ENCODE measurements at places on chromosomes 1 and 21.

DNA sequence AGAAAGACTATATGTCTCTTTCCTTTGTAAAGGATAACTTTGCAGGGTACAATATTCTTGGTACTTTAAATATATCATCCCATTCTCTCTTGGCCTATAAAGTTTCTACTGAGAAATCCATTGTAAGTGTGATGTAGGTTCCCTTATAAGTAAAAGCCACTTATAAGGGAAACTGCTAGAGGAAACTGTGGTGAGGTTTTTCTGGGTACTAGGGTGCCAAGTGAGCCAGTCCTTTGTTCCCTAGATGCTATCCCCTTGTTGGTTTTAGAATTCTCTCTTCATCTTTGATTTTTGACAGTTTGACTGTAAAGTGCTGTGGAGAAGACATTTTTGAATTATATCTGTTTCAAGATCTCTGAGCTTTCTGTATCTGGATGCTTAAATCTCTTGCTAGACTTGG is 108.9 kb upstream of the NEK7 start:
- DNase-seq, result no peak

DNA sequence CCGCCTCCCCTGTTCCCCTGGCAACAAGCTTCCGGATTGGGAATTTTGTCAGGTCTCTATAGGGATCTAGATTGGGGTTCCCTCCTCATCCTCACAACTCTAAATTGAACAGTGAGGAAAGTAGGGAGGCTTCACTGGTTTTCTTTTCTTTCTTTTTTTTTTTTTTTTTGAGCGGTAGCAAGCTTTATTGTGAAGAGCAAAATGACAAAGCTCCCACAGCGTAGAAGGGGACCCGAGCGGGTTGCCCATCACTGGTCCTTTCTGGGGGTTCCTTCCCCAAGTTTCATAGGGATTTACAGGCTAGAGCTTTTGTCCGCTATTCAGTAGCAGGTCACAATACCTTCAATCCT is 10.3 kb downstream of the ARHGEF2 start:
- DNase-seq, result no peak

DNA sequence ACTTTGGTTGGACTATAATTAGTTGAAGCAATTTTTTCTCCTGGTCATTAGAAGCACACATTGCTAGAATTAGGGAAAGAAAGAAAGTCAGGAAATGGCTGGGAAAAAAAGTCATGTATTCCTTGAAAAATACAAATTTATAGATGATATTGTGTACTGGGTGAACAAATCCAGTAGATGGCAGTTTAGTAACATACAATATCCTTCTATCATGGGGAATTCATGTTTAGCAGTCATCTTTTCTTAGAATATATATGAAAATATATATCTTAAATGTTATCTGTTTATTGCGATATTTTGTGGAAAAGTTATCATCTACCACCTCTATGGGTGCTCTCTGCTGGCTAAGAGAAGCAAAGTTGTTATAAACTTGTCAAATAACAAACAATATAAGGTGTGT is 13.1 kb upstream of the ZRANB2 start:
- no peak for DNase-seq

DNA sequence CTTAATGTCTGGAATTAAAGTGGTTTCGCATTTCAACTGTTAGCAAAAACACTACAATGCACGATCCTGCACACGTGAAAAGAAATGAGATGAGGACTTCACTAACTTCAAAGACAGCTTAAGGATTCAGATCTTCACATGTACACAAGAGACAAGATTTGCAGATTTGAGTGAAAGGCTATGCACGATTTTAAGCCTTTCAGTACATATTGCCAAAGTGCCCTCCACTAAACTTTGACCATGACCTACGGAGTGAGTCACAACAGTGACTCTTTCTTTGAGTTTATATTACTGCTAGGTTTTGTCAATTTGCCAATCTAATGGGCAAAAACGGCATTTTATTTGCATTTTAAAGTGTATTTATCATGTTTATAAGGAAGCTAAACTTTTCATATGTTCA is 41.2 kb upstream of the CR1L start:
- DNase-seq, result no peak

- no peak for DNase-seq
These were observed 68.5 kb downstream of the RBM11 start for GRCh38 chr21:14284481-14284880.

DNA sequence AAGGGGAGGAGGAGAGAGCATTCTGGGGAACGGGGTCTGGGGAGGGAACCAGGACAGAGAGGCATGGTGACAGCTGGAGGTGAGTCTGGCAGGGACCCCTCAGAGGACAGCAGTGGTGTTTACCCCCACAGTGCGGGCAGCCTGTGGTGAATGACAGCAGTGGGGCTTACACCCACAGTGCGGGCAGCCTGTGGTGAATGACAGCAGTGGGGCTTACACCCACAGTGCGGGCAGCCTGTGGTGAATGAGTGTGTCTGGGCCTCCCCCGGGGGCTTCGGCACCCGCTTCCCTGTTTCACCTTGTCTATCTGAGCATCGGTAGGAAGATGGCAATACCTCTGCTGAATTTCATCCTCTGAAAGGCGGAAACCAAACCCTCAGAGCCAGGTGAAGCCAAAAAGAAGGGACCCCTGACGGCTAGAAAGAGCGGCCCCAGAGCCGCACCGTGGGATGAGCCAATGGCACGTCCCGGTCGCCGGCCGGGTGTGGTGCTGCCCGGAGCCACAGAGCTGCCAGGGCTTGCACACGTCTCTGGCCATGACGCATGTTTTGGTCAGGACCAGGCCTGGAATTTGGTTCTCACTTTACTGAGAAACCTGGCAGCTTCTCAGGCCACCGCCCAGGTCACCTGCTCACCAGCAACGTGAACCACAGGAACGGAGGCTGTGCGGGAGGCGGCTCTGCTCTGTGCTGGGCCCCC is 54.1 kb downstream of the SIK1 start:
- DNase-seq, result no peak

DNA sequence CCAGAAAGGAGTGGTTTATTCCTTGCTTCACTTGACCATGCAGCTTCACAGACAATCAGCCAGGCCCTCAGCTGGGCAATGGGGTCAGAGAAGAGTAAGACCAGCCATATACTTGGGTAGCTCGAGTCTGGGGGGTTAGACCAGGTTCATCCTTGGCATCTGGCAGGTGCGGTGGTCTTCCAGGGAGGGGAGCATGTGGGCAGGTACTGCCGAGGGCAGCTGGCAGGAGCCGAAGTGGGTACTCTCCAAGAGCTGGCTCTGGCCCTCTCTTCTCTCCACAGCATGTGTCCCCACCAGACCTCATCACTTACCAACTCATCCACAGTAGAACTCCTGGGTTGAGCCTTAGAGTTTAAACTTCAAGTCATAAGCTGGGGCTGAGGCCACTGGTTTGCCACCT is 156.8 kb downstream of the FOXD2 start:
- no peak for DNase-seq

- DNase-seq, result no peak
These were observed 651.6 kb upstream of the ADGRL4 start for GRCh38 chr1:79657951-79658658.

DNA sequence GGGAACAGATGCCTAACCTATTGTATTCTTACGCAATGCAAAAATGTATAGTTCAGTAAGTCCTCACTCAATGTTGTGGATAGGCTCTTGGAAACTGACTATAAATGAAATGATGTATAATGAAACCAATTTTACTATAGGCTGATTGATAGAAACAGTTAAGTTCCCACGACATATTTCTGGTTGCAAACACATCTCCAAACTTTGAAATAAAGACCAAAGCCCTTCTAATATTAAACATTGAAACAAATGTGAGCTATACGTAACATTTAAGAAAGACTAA is 29.1 kb downstream of the MAP3K21 start:
- DNase-seq, result no peak

DNA sequence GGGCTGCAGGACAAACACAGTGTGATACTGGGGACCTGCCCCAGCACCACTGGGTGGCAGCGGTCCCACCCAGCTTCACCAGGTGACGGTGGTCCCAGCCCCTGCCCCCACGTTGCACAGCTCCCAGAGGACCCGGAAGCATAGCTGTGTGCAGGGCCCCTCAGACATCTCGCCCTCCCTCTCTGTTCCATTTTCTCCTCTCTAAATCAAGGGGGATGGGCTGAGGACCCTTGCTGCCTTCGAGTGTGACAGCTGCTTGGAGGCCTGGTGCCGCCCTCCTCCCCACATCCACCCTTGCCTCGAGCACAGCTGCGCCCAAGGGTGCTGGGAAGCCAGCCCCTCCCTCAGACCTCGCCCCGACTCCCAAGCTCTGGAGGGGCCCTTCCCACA is 16.1 kb upstream of the LRRC3 start:
- DNase-seq, result no peak

DNA sequence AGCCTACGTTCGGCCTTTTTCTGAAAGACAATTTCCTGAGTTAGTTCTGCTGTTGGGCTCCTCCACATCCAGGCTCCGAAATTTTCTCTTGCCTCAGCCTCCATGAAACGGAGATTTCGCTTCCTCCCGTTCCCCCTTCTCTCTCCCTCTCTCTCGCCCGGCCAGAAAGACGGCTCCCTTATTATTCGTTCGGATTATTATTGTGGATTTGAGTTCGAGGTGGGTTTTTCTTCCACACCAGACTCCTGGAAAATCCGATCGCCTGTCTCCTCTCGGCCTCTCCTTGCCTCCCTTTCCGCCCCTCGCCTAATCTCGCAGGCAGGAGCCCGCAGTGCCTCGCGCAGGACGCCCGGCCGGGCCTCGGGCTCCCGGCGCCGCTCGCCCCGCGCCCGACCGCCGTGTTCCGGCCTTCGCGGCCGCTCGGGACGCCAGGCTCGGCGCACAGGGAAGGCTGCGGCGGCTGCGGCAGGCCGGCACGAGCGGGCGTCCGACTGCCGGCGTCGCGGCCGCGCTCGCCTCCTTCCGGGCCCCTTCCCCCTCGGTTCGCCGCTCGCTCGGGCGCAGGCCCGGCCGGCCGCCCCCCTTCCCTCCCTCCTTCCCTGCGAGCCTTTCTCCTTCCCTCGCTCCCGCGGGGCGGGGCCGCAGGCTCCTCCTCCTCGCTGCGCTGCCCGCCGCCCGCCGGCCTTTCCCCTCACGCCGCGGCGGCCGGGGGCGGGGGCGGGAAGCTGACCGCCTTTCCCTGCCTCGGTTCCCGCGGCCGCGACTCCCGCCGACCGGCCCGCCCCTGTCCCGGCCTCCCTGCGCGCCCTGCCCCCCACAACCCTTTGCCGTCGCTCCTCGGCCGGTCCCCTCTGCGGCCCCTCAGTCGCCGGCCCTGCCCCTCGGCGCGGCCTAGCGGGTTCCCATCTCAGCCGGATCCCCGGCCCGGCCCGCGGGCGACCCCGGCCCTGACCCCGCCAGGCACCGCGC is at the start of gene ARHGEF11:
TSS of gene ARHGEF11 (minus strand) at position 493 of the 969 bp plus-strand sequence. CDS start 1,412 bp downstream, outside the sequence.
- DNase-seq, result no peak

- DNase-seq, result no peak
These were observed 33.4 kb downstream of the OBSCN start for GRCh38 chr1:228241259-228241658.

GRCh38 chr1:6418668-6419396 is 887 bp downstream of the HES2 start:
- no peak for DNase-seq

GRCh38 chr1:94279038-94279437 is 41.7 kb upstream of the ARHGAP29 start:
- DNase-seq, result no peak

DNA sequence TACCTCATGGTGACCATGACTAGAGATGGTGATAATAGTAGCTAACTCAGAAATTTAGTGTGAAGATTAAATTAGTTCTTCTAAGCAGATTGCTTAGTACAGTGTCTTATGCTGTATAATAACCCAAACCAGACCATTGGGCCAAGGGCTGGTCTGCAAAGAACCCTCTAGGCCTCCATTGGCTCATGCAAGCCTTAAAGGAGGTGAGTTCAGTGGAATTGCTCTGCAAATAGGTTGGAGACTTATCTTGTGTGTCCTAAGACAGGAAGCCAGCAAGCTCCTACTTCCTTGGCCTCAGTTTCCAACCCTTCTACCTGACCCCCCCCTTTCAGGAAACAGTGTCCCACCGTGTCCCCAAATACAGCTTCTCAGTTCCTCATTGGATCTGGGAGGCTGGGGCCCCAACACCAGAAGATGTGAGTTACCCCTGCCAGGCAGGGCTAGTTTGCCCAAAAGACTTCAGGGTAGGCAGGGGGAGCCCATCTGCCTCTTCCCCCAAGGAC is 1.9 kb upstream of the MEF2D start:
- no peak for DNase-seq

GRCh38 chr1:219784660-219785381 is 143.5 kb downstream of the SLC30A10 start:
- no peak for DNase-seq

DNA sequence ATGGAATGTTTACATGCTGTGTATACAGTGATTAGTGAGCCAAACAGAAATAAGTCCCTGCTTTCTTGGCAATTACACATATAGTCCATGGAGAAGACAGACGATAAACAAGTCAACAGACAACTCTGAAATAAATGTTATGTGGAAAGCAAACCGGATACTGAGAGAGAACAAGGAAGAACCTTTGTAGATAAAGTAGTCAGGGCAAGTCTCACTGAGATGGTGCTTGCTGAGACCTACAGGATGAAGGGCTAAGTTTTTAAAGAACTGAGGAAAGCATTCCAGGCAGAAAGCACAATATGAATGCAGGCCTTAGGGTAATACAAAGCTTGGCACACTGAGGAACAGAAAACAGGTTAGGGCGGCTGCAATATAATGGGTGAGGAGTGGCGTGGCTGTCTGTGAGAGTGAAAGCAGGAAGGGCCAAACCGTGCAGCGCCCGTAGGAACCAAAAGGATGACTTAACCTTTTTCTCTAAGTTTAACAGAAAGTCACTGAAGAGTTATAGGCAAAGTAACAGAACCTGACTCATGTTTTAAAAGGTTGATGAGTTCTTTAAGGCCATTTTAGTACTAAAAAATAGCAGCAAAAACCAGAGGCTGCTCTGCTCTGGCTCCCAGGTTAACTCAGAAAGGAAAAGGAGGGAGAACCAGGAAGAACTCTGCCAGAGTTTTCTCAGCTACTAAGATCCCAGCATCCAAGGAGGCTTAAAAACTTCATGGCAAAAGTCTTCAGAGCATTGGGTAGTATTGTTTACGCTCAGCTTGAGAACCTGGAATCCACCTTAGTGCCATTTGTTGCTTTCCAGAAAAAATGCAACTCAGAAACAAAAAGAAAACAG is 8.7 kb upstream of the TTF2 start:
- no peak for DNase-seq

- no peak for DNase-seq
These were observed 20.0 kb upstream of the BRDT start for GRCh38 chr1:91929250-91929649.

DNA sequence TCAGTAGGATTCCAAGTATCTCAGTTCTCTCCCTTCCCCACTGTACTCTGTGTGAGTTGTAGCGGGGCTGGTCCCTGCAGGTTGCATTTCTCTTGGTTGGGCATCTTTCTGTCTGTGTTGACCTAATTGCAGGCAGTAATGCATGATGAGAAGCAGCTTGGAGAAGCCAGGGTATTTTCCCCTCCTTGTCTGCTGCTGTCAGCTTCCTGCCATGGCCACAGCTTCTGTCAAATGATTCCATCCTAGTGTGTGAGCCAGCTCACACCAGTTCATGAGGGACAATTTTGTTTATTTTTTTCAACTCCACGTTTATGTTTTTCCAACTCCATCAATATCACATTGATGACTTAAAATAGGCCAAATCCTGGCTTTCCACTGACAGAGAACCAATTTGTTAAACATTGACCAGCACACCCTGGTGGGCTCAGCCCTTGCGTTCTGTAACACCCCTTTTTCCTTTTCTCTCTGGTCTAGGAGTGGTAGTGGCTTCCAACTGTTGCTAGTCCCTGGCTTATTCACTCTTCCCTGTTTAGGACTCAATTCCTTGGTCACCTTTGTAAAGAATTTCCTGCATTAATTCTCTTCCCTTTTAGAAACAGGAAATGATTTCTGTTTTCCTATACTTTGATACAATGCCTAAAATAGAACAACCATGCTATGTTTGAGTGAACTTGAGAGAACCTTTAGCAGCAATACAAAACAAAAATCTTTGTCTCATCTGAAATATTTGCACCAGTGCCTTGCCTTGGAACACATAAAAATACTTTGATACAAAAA is 44.9 kb upstream of the APOBEC4 start:
- DNase-seq, result no peak

Measured in activated CD4-positive, alpha-beta T cell treated with anti-CD3 and anti-CD28 coated beads for 1 hour (primary cell).